ENCODE measurements at places on chromosomes 3 and 15.

- peak; percentile 78 for DNase-seq
Observed at GRCh38 chr3:149554826-149555225, 80.3 kb downstream of the TM4SF4 start.

GRCh38 chr3:100029689-100030088, 84.6 kb downstream of the FILIP1L start:
- no peak for DNase-seq

DNA sequence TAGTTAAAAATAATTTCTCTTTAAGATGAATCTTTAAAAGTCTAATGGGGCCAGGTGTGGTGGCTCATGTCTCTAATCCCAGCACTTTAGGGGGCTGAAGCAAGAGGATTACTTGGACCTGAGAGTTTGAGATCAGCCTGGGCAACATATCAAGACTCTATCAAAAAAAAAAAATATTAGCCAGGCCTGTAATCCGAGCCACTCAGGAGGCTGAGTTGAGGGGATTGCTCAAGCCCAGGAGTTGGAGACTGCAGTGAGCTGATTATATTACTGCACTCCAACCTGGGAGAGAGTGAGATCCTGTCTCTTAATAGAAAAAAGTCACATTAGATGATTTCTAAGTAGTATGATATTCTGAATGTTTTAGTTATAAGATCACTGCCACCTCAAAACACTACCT, 322.0 kb upstream of the MANF start:
- DNase-seq = no peak

GRCh38 chr15:90871139-90871715, 2.8 kb downstream of the FURIN start:
- DNase-seq = peak; percentile 52

GRCh38 chr3:54874816-54875556, 52.9 kb downstream of the LRTM1 start:
- DNase-seq = no peak

DNA sequence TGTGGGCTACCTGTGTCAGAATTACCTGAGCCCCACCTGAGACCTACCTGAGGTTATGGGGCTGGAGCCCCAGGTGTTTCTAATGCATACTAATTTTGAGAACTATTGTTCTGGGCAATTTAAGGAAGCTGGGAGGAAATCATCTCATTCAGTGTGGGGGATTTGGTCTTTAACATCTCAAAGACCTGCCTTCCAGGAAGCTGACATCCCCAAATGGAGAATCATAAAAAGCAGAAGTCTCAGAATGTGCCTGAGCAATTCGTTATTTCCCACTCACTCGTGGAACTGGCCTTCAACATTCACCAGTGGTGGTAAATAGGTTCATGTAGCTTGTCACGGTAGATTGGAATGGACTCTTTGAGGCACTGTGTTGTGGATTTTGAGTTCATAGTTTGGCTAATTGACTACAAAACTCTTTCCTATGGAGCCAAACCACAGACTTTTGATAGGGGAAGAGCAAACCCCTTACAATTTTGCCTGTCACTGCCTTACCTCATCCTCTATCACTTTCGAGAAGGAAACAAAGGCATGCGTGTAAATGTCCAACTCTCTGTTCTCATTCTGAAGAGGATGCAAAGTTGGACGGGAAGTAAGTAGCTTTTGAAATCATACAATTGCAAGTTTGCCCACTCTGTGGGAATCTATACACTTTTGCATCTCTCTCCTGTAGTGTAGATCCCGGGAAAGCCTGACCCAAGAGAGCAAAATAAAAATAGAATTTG, 521.0 kb upstream of the MDFIC2 start:
- DNase-seq = no peak

- DNase-seq = no peak
Observed at GRCh38 chr15:31279221-31280045, 47.2 kb upstream of the KLF13 start.

GRCh38 chr3:136840252-136840651, 21.3 kb downstream of the SLC35G2 start:
- DNase-seq = no peak

DNA sequence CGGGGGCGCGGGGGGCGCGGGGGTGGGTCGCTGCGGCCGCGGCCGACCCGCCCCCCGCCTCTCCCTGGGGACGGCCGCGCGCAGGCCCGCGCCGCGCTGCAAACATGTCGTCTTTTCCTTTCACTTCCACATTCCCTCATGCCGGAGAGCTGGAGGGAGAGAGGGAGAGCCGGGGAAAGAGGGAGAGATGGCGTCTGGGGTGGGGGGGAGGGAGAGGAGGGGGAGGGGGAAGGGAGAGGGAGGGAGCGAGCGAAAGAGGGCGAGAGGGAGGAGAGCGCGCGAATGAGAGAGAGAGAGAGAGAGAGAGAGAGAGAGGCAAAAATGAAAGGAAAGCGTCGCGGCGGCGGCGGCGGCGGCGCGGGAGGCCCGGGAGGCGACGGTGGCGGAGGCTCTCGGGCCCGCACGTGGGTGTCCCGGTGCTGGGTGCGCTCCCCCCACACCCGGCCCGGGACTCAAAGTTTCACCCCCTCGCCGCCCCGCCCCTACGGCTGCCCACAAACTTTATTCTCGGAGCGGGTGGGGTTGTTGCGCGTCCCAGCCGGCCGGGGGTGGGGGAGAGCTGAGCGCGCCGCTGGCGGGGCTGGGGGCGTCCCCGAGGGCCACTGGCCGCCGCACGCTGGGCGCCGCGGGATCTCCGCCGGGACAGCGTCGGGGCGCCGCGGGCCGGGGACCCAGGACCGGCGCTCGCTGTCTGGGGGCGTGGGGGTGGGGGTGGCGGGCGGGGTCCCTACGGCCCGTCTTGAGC, 731 bp downstream of the ZNF710 start:
- peak; percentile 62 for DNase-seq

GRCh38 chr3:76410762-76411281, 625.5 kb upstream of the ZNF717 start:
- no peak for DNase-seq

DNA sequence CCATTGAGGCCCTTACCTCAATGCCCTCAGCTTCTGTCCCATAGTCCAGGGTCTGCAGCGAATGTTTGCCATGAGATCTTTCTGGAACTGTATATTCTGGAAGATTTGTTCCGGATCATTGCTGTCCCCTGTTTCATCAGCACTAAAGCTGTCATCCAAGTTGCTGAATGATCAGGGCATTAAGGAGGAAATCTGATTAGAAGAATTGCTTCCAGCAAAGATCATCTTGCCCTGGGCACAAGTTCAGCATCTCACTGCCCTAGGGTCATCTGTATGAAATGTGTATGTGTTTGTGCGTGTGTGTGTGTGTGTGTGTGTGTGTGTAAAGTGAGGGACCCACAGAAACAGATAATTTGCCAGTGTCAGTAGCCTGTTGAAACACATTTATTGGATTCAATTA, 1.4 kb downstream of the TMC3 start:
- no peak for DNase-seq

DNA sequence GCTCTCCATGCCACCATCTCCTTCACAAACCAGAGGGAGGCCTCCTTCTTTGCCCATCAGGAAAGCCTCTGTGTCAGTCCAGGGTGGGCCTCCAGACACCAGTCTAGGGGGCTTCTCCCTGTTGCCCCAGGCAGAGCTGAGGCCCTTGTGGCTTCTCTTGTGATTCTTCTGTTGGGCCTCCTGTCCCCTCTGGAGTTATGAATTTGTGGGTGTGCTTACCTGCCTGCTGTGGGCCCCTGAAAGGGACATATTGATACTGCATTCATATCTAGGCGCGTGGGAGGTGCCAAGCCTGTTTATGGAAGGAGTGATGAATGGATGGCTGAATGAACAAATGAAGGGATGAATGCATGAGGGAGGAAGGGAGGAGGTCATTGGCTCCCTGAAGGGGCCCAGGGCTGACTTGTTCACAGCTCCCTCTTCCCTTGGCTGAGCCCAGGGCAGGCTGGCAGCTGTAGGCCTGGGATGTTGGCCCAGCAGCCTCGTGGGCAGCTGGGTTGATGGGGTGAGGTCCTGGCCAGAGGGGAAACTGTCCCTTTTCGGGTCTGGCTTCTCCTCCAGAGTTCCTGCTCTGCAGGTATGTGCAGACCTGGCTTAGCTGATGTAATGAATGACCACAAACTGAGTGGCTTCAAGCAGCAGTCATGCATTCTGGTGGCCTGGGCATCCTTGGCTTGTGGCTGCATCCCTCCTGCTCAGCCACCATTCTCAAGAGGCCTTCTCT, 195.4 kb downstream of the GOLGA6L6 start:
- DNase-seq = no peak

Measured in kidney tubule cell (primary cell).